ENCODE measurements at places on chromosomes 1 and 21.

GRCh38 chr1:22350924-22351767 is 100.5 kb upstream of the ZBTB40 start:
- DNase-seq = no peak

DNA sequence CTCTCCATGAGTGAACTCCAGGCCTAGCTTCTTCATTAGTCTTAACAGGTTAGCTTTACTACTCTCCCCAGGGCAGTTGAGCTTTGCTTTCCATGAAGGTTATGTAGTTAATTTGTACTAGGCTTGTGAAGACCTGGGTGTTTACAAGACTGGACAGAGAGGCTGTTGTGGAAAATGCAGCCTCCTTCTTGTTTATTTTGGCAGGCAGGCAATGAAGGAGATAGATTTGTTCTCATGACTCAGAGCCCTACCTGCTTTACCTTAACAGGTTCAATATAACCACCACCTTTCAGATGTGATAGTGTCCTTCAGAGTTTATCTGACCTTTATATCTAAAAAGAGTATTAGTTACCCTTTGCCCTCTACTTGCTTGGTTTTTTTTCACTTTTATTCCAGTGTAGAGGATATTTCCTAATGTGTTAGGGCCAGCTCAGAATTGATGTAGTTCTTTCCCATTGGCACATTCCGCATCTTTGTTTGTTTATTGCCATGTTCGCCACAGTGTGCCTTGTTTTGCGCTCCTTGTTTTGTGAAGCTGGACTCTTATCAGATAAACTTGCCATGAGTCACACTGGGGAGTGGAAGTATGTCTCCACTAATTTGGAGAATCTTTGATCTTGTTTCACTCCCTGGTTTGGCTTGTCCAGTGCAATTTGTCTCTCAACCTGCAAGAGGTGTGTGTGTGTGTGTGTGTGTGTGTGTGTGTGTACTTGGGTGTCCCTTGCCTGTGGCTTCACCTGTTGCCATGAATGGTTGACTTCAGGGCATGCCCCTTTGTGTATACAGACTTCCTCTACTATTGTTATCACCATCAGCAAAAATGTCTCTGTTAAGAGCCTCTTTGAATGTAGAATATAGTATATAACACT is 87.4 kb upstream of the MACF1 start:
- no peak for DNase-seq

GRCh38 chr1:3155056-3155925 is 86.3 kb downstream of the PRDM16 start:
- DNase-seq = no peak

GRCh38 chr1:232558954-232559353 is 71.0 kb downstream of the SIPA1L2 start:
- no peak for DNase-seq

DNA sequence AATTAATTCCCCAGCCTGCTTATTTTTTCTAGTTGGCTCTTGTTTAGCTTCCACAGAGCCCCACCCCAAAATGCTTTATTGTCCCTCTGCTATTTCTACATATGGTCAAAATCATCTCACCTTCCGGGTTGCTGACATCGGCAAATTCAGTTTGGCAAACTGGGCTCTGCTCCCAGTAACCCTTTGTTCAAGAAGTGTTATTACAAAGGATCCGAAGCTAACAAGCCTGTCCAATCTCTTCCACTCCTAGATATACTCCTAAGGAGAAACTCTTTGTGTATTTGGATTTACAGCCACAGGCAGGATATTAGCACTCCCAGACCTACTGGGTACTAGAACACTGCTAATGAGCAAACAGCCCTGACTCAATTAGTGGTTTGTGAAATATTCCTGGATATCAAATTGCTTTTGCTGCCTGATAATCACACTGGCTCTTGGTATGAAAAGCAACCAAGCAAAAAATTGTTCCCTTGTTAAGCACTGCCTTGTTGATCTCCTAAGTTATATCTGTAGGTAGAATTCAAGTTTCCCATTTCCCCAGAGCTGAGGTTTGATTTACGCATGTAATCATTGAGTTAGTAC is 4.0 kb downstream of the JUN start:
- DNase-seq = no peak
